ENCODE measurements at places on chromosomes 1 and 21. TPM values are rescaled to one million over a fixed set of nuclear protein-coding genes. Genes with fewer than 3 reads are reported as not detected.

Gene LAPTM5
- total RNA-seq, result 0.21 TPM

Gene MYOG
- not detected for total RNA-seq

Gene COL11A1
- 0.30 TPM for total RNA-seq

Gene ST6GALNAC3
- total RNA-seq, result 3.4 TPM

Gene IFI6
- total RNA-seq, result 40.2 TPM

Gene LCE3B
- total RNA-seq, result not detected

Data from A375 (cell line).